Right ventricle myocardium inferior (tissue), 1 donor: ENCODE measurements at places on chromosomes 12 and 14. TPM values are rescaled to one million over a fixed set of nuclear protein-coding genes. Genes with fewer than 3 reads are reported as not detected.

GRCh38 chr14:63088865-63089264 is 43.6 kb upstream of the KCNH5 start:
- no peak for DNase-seq

- DNase-seq: no peak
Observed at GRCh38 chr12:49609875-49610154, 4.4 kb upstream of the FAM186B start.

Gene KLRB1
- 0.38 TPM for total RNA-seq

GRCh38 chr12:48023386-48023785 is 19.1 kb upstream of the COL2A1 start:
- no peak for DNase-seq

GRCh38 chr12:121536899-121537813 is 43.7 kb downstream of the KDM2B start:
- peak; percentile 97 for DNase-seq
